ENCODE measurements at places on chromosomes 3 and 15.

GRCh38 chr15:87200149-87200548, 1056.4 kb downstream of the NTRK3 start:
- DNase-seq: no peak

GRCh38 chr3:150762662-150763121, 277 bp downstream of the SIAH2 start:
- no peak for DNase-seq

- DNase-seq: no peak
Measured at GRCh38 chr3:150149651-150150051, 179.0 kb upstream of the PFN2 start.

- DNase-seq: no peak
Measured at GRCh38 chr3:116640109-116640508, 69.5 kb upstream of the TUSC7 start.

GRCh38 chr3:72441284-72441994, 406.8 kb downstream of the SHQ1 start:
- no peak for DNase-seq

- DNase-seq: no peak
Measured at GRCh38 chr15:39644136-39644535, 63.3 kb downstream of the THBS1 start.

DNA sequence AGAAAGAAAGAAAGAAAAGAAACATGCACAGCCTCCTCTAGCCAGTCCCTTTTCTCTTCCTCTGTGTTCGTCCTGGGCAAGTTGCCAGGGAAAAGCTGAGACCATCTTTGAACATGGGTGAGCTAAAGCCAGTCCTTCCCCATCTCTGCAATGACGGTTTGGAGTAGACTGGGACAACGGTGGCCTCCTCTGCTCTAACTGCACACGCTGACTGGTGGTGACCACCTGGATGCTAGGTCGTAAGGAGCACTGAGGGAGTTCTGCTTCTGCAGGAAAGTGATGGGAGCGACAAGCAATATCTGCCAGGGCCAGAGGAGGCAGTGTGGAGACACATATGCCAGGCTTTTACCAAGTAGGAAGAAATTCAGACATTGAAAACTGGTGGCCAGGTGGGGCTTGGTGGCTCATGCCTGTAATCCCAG, 111.7 kb downstream of the NUP210 start:
- DNase-seq: no peak

GRCh38 chr3:115524549-115524948, 98.8 kb upstream of the GAP43 start:
- DNase-seq: no peak

All from C1 segment of cervical spinal cord (tissue), 14 donors.